GM13977 (cell line): ENCODE measurements at places on chromosomes 5 and 9.

GRCh38 chr9:122346478-122347347 is 24.1 kb upstream of the PTGS1 start:
- no peak for DNase-seq

- no peak for DNase-seq
These were observed 192.6 kb upstream of the MSX2 start for GRCh38 chr5:174531782-174532191.

GRCh38 chr5:132828846-132829494 is 1.5 kb downstream of the SHROOM1 start:
- no peak for DNase-seq

GRCh38 chr5:43244823-43245565 is 53.0 kb downstream of the NIM1K start:
- DNase-seq: peak; percentile 69

- no peak for DNase-seq
These were observed 71.1 kb downstream of the LPAR1 start for GRCh38 chr9:110967196-110967595.

DNA sequence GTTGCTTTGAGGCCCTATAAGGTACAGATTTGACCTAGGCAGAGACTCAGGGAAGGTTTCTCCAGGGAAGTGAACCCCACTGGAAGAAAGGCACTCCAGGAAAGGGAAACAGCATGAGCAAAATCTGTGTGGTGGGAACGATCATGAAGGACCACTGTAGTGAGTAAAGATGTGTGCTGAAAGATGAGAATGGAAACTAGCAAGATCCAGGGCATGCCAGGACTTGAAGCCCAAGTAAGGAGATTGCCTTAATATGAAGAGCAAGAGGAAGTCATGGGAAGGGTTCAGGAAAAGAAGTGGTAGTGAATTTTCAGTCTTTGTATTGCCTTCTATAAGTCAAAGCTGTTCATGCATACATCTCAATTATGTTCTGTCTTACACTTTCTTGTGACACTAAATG is 55.2 kb upstream of the SLIT3 start:
- no peak for DNase-seq

- peak; percentile 73 for DNase-seq
These were observed 63.9 kb downstream of the PCDH1 start for GRCh38 chr5:141814064-141814964.

DNA sequence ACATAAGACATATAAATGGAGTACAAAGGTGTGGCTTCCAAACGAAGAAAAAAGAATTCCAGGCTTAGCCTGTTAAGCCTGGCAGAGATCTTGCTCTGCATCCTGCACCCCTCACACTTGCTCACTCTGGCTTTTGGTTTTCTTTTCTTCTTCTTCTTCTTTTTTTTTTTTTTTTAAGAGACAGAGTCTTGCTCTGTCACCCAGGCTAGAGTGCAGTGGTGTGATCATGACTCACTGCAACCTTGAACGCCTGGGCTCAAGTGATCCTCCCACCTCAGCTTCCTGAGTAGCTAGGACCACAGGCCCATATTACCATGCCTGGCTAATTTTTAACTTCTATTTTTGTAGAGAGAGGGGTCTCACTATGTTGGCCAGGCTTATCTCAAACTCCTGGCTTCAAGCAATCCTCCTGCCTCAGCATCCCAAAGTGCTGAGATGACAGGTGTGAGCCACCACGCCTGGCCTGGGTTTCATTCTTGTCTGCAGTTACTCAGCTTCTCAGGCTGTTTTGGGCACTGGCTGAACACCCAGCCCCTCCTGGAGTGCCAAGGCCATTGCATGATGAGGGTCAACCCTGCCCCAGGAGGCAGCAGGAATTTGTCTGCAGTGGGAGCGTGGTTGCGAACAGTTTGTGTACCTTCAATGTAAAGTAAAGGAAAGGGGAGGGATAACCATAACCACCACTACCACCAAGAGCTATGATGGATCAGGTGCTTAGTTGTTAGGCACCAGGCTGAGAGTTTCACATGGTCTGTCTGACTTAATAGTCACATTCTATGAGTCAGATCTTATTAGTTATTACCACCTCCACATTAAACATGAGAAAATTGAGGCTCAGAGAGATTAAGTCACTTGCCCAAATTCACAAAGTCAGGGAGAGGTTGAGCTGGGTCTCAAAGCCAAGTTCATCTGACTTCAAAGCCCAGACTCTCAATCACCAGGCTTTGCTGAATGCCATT is 219.2 kb upstream of the PANK3 start:
- no peak for DNase-seq

- DNase-seq: no peak
These were observed 284.2 kb upstream of the NMUR2 start for GRCh38 chr5:152689250-152689711.

- no peak for DNase-seq
These were observed 17.4 kb upstream of the ZCCHC9 start for GRCh38 chr5:81283976-81284375.

- DNase-seq: no peak
These were observed 87.9 kb upstream of the FSTL4 start for GRCh38 chr5:133700251-133700650.
